ENCODE measurements at places on chromosomes 5 and 9. TPM values are rescaled to one million over a fixed set of nuclear protein-coding genes. Genes with fewer than 3 reads are reported as not detected.

The PROB1 gene
- polyA plus RNA-seq: 26.5 TPM

DNA sequence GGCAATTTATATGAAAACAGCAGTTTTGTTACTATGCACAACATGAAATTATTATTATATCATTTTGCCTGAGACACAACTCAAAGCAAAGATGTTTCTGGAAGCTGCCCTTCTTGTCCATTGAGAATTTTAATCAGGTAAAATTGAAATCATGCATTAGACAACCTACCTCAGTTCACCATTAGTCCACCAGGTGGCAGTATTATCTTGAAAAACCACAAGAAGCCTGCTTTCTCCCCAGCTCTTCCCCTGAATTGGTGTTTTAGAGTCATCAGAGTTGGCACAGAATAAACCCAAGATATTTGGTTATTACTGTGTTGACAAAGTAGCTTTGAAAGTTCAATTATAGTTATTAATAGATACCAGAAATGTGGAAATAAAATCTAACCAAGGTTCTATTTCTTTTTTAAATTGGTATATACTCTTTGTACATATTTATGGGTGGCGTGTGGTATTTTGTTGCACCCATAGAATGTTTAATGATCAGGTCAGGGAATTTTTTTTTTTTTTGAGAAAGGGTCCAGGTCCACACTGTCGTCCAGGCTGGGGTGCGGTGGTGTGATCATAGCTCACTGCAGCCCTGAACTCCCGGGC lies 25.7 kb downstream of the UTP15 start:
- DNase-seq: peak; percentile 71

DNA sequence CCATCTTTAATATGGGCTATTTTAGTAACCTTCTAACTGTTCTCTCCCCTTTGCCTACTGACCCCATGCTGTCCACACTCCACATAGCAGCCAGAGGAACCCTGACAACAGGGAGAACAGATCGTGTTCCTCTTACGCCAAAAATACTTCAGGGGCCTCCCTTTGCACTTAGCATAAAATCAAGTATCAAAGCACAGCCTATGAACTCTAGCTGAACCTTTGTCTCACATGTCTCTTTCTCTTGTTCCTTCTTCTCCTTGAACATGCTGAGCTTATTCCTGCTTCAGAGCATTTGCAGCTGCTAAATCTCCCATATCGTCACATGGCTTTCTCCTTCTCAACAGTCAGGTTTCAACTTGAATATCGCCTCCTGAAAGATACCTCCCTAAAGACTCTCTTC lies 698.8 kb upstream of the C9orf72 start:
- DNase-seq: peak; percentile 43

The C9orf50 gene
- not detected for polyA plus RNA-seq

The FNIP1 gene
- polyA plus RNA-seq: 11.5 TPM

GRCh38 chr9:125504616-125505015 lies 202.4 kb downstream of the MAPKAP1 start:
- no peak for DNase-seq

DNA sequence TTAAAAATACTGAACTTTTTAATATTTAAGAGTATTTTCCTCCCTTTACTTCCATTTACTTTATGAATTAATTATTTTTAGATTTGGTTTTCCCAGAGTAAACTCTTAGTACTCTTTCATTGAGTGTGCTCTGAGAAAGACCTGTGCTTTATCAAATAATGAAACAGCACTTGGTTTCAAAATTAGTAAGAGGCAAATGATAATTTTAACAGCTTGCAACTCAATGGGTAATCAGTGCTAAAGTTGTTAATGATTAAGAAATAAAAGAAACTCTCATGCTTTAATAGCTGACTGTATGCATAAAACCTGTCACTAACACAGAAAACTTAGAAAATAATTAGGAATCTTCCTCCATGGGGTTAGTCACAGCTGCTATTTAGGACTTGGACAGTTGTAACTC lies 244.4 kb downstream of the RFX3 start:
- DNase-seq: no peak

- DNase-seq: no peak
Observed at GRCh38 chr5:63820577-63820976, 141.7 kb downstream of the HTR1A start.

The SLC1A3 gene
- polyA plus RNA-seq: 23.9 TPM

GRCh38 chr5:174293006-174293405 lies 247.5 kb downstream of the NSG2 start:
- DNase-seq: no peak

The IFNK gene
- polyA plus RNA-seq: not detected

GRCh38 chr5:54753034-54753433 lies 232.4 kb downstream of the ESM1 start:
- DNase-seq: no peak

- DNase-seq: no peak
Observed at GRCh38 chr9:73558471-73558870, 406.8 kb downstream of the ANXA1 start.

The CATSPER3 gene
- 0.45 TPM for polyA plus RNA-seq

- DNase-seq: no peak
Observed at GRCh38 chr5:143771189-143771588, 40.8 kb upstream of the HMHB1 start.

All from muscle of back (tissue), 13 donors.